Neural progenitor cell (in vitro differentiated cells): ENCODE measurements at places on chromosomes 7 and 10. TPM values are rescaled to one million over a fixed set of nuclear protein-coding genes. Genes with fewer than 3 reads are reported as not detected.

GRCh38 chr7:19030281-19030680 lies 87.2 kb downstream of the TWIST1 start:
- no peak for DNase-seq

DNA sequence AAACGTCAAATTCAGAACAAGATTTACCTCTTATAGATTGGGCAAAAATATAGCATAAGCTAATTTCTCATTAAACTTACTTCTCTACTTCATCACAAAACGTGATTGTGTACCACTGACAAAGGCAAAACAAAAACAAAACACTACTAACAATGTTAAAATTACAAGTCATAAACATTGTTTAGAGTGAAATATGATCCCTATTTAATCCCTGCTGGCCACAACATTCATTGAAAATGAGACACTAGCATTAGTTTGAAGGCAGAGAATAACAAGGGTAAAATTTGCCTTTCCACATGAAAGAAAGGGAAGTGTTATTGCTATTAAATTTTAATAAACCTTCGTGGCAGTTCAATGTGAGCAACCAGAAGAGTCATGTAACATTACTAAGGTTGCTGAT lies 45.0 kb downstream of the SEMA3A start:
- DNase-seq: no peak

The RET gene
- total RNA-seq: 1.4 and 2.7 TPM in 2 replicates

The ATG9B gene
- total RNA-seq: 0.43 and 1.8 TPM in 2 replicates

The TIAL1 gene
- 130 and 166 TPM in 2 replicates for total RNA-seq
